Epithelial cell of prostate (primary cell): ENCODE measurements at places on chromosomes 4 and X.

GRCh38 chr4:124330045-124330444 lies 382.5 kb downstream of the ANKRD50 start:
- DNase-seq: no peak

- DNase-seq: no peak
Measured at GRCh38 chr4:154314248-154314647, 177.4 kb downstream of the DCHS2 start.

DNA sequence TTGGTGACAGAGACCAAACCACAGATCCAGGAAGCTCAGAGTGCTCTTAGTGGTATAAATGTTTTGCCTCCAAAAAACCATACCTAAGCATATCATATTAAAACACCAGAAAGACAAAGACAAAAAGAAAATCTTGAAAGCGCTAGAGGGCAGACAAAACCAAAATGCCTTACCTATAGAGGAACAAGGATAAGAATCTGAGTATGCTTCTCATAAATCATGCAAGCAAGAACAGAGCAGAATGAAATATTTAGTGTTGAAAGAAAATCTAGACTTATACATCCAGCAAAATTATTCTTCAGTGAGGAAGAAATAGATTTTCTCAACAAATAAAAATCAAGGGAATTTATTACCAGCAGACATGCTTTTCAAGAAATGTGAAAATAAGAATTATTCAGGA lies 941.0 kb upstream of the INTU start:
- DNase-seq: no peak

GRCh38 chr4:143653031-143653430 lies 47.4 kb downstream of the FREM3 start:
- DNase-seq: no peak

GRCh38 chr4:148170408-148171365 lies 271.5 kb downstream of the NR3C2 start:
- peak; percentile 68 for DNase-seq

GRCh38 chrX:124346877-124347241 lies 496 bp downstream of the SH2D1A start:
- no peak for DNase-seq

GRCh38 chr4:22462688-22463087 lies 53.2 kb downstream of the ADGRA3 start:
- DNase-seq: no peak

- DNase-seq: no peak
Measured at GRCh38 chr4:794900-795725, 30.8 kb downstream of the CPLX1 start.

- no peak for DNase-seq
Measured at GRCh38 chr4:148649652-148650331, 207.6 kb upstream of the NR3C2 start.

GRCh38 chrX:150692296-150692695 lies 900 bp upstream of the MTMR1 start:
- DNase-seq: no peak

DNA sequence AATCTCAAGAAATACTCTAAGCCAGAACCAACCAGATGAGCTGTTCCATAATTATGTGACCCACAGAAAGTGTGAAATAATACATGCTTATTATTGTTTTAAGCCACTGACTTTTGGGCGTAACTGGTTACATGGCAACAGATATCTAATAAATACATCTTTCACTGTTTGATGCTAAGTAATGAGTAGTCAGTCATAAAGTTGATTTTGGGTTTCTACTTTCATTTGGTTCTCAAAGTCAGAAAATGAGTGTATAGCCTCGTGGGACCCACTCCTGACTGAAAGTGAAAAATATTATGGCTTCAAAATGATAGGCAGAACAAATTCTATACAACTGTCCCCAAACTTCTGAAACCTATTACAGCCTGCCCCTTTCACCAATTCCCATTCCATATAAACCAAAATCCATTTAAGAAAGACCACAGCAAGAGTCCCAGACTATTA lies 88.0 kb upstream of the CBR4 start:
- DNase-seq: no peak

GRCh38 chr4:110195561-110196205 lies 2.7 kb downstream of the ELOVL6 start:
- no peak for DNase-seq

DNA sequence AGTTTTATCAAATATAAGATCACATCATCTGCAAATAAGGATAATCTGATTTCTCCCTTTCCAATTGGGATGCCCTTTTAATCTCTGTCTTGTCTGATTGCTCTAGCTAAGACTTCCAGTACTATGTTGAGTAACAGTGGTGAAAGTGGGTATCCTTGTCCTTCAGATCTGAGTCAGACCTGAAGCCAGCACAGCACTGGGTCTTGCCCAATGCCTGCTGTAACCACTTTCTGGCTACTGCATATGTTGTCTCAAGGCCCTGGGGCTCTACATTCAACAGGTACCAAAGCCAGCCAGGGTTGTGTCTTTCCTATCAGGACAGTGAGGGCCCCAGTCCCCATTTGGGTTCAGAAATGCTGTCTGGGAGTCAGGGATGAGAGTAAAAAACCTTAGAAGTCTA lies 90.3 kb downstream of the CYSLTR1 start:
- DNase-seq: peak; percentile 33

- no peak for DNase-seq
Measured at GRCh38 chr4:122360754-122361153, 18.1 kb upstream of the ADAD1 start.
